ENCODE measurements at places on chromosomes 12 and 14. TPM values are rescaled to one million over a fixed set of nuclear protein-coding genes. Genes with fewer than 3 reads are reported as not detected.

GRCh38 chr14:64405295-64405694, 17.1 kb downstream of the MTHFD1 start:
- peaks cover 3% of the 10 kb centered on the region for H3K4me1 ChIP-seq
- no peak overlapping the region for H3K4me3 ChIP-seq
- no peak overlapping the region for H3K27ac ChIP-seq
- DNase-seq = no peak
- H3K27me3 ChIP-seq = no peaks in the 10 kb centered on the region

DNA sequence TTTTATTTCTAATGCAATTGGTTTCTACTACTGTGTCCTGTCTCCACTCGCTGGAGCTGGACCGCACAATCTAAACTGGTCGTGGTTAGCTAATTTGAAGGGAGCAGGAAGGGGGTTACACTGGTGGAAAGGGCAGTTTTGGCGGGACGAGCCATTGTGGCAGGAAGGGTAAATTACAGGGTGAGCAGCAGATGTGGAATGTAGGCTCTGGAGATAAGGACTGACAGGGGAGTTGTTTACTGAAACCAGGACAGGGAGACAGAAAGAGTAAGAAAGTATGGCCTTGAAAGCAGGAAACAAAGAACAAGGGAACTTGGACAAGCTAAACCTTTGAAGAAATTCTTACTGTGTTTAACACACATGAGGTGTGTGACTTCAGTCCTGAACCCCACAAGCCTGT, 147.8 kb downstream of the ATXN7L3B start:
- no peaks in the 10 kb centered on the region for H3K27me3 ChIP-seq
- H3K4me3 ChIP-seq = no peak overlapping the region

Gene PTPRR
- 0.07 TPM for total RNA-seq

DNA sequence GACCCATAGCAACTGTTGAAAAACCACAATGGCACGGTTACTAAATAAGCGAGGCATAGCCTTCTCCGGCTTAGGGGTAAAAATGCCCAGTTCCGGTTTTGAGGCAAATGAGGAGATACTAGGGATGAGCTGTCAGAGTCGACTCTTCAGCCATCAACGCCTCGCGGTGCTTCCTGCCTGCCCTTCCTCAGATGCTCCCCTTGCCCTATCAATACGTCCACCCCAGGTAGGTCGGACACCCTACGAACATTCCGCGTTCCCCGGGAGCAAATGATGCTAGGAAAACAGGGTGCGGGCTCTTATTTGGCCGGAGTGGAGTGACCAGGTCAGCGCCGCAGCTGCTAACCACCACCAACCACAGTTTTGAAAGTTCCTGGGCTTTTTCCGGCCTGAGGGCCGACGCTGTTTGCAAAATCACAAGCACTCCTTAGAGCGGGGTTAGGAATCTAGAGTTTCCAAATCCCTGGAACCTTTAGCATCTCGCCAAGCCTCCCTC, 1.2 kb downstream of the SRSF9 start:
- H3K36me3 ChIP-seq = peaks cover 24% of the 10 kb centered on the region
- H3K4me1 ChIP-seq = no peaks in the 10 kb centered on the region
- peak overlapping the region; percentile 78 for H3K4me3 ChIP-seq
- peak; percentile 59 for DNase-seq
- no peaks in the 10 kb centered on the region for H3K27me3 ChIP-seq

GRCh38 chr14:87615822-87616679, 376.9 kb downstream of the GALC start:
- DNase-seq = peak; percentile 36
- no peaks in the 10 kb centered on the region for H3K27me3 ChIP-seq
- H3K4me1 ChIP-seq = no peaks in the 10 kb centered on the region
- no peak overlapping the region for H3K27ac ChIP-seq

DNA sequence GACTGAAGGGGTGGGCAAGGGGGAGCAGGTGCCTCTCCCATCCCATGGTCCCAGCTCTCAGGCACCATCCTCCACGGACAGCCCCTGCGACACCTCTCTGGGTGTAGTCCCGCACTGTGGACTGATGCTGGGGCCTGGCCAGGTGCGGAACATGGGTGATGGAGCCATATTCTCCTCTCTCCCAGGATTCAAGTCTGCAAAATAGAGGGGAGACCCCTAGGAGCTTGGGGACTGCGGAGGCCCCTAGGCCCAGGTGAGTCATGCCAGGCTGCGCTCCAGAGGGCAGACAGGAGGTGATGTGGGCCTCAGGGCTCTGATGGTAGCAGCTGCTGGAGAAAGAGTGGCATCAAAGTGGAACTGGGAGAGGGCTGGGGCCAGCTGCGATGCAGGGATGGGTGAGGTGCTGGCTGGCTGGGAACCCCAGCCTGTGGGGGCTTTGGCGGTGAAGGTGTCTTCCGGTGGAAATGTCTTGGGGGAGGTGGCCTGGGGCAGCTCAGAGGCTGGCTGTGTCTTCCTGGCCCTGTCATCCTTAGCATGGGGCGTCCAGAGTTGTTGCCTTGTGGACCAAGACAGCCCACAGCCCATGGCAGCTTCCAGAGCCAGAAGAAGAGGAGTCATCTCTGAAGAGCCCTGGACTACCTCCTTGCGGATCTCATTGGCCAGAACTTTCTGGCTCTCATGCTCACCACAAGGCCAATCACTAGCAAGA, 149.1 kb downstream of the KIF26A start:
- H3K4me3 ChIP-seq = no peak overlapping the region
- no peaks in the 10 kb centered on the region for H3K36me3 ChIP-seq
- H3K27me3 ChIP-seq = no peaks in the 10 kb centered on the region
- DNase-seq = no peak
- H3K27ac ChIP-seq = no peak overlapping the region
- H3K4me1 ChIP-seq = peaks cover 18% of the 10 kb centered on the region

Data from H1 (cell line).